Activated naive CD4-positive, alpha-beta T cell treated with anti-CD3 and anti-CD28 coated beads for 36 hours (primary cell): ENCODE measurements at places on chromosomes 16 and 17. TPM values are rescaled to one million over a fixed set of nuclear protein-coding genes. Genes with fewer than 3 reads are reported as not detected.

- DNase-seq: no peak
These were observed 14.8 kb upstream of the C17orf113 start for GRCh38 chr17:42065201-42065600.

DNA sequence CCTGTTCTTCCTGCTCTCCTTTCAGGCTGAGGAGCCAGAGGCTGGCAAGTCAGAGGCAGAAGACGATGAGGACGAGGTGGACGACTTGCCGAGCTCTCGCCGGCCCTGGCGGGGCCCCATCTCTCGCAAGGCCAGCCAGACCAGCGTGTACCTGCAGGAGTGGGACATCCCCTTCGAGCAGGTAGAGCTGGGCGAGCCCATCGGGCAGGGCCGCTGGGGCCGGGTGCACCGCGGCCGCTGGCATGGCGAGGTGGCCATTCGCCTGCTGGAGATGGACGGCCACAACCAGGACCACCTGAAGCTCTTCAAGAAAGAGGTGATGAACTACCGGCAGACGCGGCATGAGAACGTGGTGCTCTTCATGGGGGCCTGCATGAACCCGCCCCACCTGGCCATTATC lies 25.6 kb upstream of the LGALS9 start:
- no peak for DNase-seq

- DNase-seq: peak; percentile 35
These were observed 1.2 kb upstream of the GLIS2 start for GRCh38 chr16:4314532-4315185.

SLC35G6 gene
- not detected for total RNA-seq

YBX2 gene
- total RNA-seq: 0.52 TPM

PYY gene
- not detected for total RNA-seq

G6PC1 gene
- total RNA-seq: not detected

FOXF1 gene
- total RNA-seq: not detected
